ENCODE measurements at places on chromosomes 3 and 15. TPM values are rescaled to one million over a fixed set of nuclear protein-coding genes. Genes with fewer than 3 reads are reported as not detected.

The SHQ1 gene
- total RNA-seq: 23.3 TPM

The BCL2A1 gene
- 28.6 TPM for total RNA-seq

The GLT8D1 gene
- 28.3 TPM for total RNA-seq

The SLCO2A1 gene
- total RNA-seq: 15.8 TPM

The CCR5 gene
- total RNA-seq: 6.5 TPM

DNA sequence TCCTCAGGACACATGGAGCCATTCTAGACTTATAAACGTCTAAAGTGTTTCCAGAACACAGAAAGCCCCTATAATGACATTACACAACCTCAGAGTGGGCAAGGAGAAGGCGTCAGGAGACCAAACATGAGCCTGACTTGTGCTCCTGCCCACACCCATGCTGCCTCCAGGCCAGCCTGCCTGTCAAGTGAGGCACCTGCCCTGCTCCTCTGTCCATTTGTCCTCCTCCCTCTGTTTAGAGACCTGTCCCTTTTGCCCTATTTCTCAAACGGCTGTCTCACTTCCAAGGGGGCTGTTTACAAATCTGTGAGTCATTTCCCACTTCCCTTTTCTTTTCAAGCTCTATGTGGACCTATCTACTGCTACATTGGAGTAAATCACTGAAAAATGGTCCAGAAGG lies 21.0 kb downstream of the ZDHHC3 start:
- no peak for DNase-seq

DNA sequence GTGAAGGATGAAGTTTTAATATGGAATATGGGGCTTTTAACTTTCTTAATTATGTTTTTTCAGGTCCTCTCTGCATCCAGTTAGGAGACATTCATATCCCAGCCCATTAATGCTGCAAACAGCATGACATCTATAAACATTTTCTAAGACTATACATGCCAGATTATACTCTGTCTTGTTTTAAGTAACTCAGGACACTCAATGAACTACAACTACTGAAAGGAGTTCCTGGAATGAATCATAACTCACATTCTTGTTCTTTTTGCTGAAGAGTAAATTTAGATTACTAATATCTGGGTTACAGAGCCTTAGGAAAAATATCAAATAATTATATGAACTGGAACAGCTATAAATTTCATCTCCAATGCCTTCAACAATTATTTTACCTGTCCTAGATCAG lies 167.4 kb downstream of the STAG1 start:
- no peak for DNase-seq

DNA sequence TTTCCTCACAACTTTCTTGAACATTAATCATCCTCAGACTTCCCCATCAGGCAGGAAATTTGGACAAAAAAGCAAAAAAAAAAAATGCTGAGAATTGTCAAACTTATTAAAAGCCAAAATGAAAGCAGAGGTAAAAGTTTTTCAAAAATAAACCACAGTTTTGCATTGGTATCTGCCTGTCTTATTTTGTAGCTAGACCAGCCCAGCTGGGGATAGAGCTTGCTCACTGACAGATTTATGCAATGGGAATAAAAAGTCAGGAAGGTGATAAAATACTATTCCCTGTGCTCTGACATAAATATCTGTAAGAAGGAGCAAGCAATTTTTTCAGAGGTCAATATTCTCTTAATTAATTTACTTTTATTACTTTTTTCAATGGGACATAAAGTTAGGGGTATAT lies 1006.7 kb upstream of the ALCAM start:
- DNase-seq: no peak

GRCh38 chr3:149532489-149533180 lies 58.1 kb downstream of the TM4SF4 start:
- no peak for DNase-seq
